Endodermal cell (in vitro differentiated cells): ENCODE measurements at places on chromosomes 3 and 15. TPM values are rescaled to one million over a fixed set of nuclear protein-coding genes. Genes with fewer than 3 reads are reported as not detected.

GRCh38 chr3:145177828-145178227 is 983.2 kb downstream of the PLOD2 start:
- no peak for DNase-seq

The LEKR1 gene
- total RNA-seq = 0.50 and 1.0 TPM in 2 replicates

DNA sequence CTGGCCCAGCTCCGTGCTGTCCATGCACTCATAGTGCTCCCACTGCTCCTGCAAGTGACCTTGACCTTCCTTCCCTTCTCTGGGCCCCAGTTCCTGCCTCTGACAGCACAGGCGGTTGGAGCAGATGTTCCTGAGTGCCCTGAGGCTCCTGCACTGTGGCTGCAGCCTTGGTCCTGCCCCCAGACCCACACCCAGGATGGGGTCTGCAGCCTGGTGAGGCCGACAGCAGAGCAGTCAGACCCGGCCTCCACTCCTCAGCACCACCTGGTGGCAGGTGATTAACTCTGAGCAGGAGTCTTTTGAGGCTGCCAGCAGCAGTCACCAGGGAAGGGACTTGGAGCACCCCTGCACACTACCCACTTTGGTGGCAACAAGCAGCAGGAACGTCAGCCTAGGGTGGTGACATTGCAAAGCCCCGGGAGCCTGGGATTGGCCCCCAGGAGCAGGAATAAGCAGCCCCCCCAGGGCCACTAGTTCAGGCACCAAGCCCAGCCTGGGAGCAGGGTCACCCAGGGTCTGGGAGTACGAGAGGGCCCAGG is 64.6 kb downstream of the CYP11A1 start:
- DNase-seq = peak; percentile 92

DNA sequence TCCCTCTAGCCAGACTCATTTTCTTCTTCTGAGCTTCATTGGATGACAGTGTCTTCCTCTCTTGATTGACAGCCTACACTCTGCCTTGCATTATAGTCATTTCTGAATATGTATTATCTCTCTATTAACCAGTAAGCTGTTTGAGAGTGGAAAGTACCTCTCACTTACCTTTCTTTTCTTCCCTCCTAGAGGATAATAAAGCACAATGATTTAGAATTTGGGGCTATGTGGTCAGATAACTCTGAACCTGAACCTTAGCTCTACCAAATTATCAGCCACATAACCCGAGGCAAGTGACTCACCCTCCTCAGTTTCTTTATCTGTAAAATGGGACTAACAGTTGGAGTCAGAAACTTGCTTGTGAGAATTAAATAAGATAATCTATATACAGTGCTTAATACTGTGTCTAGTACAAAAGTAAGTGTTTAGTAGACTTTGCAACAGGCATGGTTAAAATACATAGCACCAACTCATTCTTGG is 331.8 kb upstream of the TBL1XR1 start:
- DNase-seq = no peak

DNA sequence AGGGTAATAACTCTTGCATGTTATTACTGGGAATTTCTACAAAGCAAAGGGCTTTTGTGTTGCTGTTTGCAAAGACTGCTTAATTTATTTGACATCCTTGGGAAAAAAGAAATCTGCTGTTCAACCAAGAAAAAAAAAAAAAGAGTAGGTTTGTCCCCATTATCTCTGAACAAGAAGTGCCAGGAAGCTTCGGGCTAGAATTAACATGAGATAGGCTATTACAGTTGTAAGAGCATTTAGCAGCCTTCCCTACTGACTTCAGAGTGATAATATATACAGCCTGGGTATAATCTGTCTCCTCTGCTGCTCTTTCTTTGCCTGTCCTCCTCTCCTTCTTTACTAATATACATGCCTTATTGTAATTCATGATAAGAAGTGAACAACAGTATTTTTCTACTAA is 23.3 kb upstream of the CHMP2B start:
- DNase-seq = no peak

GRCh38 chr15:76626611-76627010 is 278.5 kb downstream of the SCAPER start:
- no peak for DNase-seq

The GOLIM4 gene
- total RNA-seq = 9.9 to 21.8 TPM (median 19.3 TPM) in 3 replicates

The ZMYND10 gene
- total RNA-seq = 0.43 and 1.4 TPM in 2 replicates
